Activated naive CD4-positive, alpha-beta T cell treated with anti-CD3 and anti-CD28 coated beads, Interleukin-2, amount 10 ng/mL, durations not matched to agents 7 days and 5 days (primary cell): ENCODE measurements at places on chromosomes 6 and 20.

DNA sequence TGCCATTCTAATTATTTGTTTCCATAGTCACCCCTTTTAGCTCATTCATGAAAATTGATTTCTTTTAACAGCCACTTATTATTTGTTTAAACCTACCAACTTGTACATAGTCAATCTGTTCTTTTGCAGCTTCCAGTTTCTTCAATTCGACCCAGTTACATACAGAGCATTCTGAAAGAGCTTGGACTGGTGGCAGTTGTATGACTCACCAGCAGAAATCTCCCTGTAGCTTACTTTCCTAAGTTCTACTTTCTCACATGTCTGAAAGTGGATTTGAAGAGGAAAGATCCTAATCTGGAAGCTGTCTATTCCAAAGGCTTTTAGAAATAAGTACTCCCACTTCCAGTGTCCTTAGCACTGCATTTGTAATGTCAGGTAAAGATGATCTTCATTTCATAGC lies 447.9 kb downstream of the HTR1B start:
- no peak for DNase-seq

DNA sequence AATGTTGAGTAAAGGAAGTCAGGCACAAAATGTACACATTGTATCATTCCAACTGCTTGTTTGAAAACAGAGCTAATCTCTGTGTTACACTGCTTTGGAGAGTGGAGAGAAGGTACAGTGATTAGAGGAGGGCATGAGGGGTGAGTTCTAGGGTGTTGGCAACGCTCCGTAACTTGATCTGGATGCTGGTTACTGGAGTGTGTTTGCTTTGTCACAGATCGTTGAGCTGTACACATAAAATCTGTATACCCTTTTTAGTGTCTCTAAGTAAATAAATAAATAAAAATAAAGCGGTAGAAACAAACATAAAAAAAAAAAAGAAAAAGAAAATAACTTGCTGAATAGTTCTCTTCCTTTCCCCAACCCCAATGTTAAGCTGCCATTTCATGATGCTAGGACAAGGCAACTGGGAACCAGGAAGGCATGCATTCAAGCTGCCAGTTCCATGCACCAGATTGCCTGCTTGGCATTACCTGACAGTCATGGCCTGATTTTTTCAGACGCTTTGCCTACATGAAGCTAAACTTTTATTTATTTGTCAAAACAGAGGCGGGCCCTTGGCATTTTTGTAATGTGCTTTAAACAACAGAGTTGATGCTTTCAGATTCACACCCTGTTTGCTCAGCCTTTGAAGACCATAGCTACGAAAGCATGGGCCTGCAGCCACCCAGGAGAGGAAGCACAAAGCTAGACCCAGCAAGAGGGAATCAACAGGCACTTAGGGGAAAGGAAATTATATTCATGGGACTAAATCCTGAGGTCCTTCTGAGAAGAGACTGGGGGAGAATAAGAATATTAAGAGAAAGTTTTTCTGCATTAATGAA lies 21.2 kb downstream of the TNFRSF21 start:
- DNase-seq, result no peak

DNA sequence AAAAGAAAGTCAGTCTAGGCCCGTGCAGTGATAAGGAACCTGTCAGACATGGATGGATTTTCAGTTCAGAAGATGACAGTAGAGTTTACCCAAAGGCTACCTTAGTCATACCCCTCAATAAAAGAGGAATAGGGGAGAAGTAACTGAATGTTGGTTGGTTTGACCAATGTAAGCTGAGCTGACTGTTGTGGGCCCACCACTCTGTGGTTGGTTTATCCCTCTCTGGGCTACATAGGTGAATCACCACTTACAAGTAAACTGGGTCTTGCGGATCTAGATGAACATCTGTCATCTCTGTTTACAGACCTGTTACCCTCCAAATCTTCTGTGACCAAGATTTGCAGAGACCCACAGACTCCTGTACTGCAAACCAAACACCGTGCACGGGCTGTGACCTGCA lies 37.2 kb upstream of the MYLK2 start:
- DNase-seq, result no peak

GRCh38 chr6:140107216-140107615 lies 732.8 kb upstream of the CITED2 start:
- no peak for DNase-seq

DNA sequence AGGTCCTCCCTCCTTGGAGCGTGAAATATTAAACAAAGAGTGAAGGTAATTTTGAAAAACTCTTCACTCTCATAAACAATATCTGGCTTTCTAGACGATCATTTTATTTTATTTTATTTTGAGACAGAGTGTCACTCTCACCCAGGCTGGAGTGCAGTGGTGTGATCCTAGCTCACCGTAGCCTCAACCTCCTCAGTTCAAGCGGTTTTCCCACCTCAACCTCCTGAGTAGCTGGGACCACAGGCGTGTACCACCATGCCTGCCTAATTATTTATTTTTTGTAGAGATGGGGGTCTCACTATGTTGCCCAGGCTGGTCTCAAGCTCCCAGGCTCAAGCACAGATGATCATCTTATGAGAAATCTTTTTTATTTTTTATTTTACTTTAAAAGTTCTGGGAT lies 16.4 kb downstream of the ZNF831 start:
- DNase-seq, result no peak

- DNase-seq, result no peak
Measured at GRCh38 chr20:18984238-18985200, 170.9 kb downstream of the SCP2D1 start.

- no peak for DNase-seq
Measured at GRCh38 chr6:121205569-121205968, 128.7 kb downstream of the TBC1D32 start.

- peak; percentile 29 for DNase-seq
Measured at GRCh38 chr6:137044366-137045221, at the start of gene IL20RA. Gene IL20RA, minus strand, starts transcription at chr6:137044965. Its CDS starts 237 bp downstream, at chr6:137044728.

DNA sequence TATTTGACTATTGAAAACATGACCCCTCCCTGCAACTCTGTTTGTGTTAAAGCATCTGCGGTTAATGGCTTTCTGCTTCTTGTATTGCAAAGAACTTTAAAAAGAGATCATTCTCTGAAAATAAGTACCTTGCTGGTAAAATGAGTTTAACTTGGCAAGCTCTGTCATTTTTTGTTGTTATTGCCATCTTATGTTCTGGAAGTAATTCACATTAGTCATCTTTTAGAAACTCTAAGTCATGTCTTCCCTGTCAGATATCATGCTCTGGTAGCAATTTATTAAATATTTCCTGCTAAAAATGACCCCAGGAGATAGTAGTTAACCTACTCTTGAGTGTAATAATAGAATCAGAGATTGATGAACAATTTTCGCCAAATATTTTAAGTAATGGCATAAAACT lies 890.6 kb downstream of the KIF16B start:
- no peak for DNase-seq

DNA sequence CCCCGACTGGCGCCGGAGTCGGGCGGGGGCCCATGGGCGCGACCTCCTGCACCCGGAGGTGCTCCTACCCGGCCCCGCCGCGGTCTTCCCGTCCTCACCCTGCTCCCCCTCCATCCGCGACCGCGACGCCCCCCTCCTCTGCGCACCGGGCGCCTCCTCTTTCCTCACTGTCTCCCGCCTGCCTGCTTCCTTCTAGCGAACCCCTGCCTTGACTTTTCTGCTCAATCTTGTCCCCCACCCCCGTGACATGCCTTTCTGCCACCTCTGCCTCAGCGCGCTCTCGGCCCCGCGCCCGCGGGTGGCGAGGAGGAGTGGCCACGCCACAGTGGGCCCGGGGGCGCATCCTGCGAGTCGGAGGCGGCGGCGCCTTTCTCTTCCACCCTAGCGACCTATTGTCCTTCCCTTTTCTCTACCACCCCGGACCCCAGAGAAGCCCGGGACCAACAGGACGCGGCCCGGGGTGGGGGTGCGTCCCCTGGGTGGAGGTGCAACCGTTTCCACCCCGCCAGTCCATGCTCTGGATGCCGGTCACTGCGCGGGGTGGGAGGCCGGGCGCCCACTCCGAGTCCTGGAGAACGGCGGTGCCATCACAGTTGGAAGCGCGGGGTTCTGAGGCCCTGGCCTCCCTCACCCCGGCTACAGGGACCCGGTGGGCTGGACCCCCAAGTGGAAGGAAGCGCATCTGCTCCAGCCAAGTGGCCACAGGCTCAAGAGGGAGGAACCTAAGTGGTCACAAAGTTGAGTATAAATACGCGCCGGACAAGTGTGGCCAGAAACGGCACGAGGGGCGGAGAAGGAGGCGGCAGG lies 2.0 kb downstream of the PDE10A start:
- no peak for DNase-seq

- no peak for DNase-seq
Measured at GRCh38 chr6:71433441-71433840, 144.8 kb downstream of the OGFRL1 start.

- peak; percentile 46 for DNase-seq
Measured at GRCh38 chr6:35146453-35146852, 5.3 kb upstream of the TCP11 start.
